CD4-positive, alpha-beta T cell treated with Interferon alpha-2 for 1 hour (primary cell): ENCODE measurements at places on chromosomes 7 and 10.

DNA sequence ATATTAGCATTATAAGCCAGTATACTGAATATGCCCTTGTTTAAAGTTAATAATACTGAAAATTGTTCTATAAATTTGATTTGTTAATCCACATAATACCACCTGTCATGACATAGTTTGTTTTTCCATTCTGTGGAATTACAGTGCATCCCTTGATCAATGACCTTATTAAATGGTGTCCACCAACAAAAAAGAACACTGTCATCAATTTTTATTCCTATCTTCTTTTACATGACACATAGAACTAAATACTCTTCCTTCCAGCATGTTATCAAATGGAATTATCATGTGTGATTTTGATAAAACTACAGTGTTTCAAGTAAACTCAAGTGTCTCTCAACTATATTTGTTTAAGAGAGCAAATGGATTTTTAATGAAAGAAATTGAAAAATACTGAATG is 221.8 kb upstream of the MBL2 start:
- no peak for DNase-seq

- DNase-seq, result peak; percentile 65
Measured at GRCh38 chr7:16644636-16645592, 640 bp downstream of the ANKMY2 start.

GRCh38 chr10:103899312-103899711 is 18.7 kb downstream of the STN1 start:
- DNase-seq, result no peak

DNA sequence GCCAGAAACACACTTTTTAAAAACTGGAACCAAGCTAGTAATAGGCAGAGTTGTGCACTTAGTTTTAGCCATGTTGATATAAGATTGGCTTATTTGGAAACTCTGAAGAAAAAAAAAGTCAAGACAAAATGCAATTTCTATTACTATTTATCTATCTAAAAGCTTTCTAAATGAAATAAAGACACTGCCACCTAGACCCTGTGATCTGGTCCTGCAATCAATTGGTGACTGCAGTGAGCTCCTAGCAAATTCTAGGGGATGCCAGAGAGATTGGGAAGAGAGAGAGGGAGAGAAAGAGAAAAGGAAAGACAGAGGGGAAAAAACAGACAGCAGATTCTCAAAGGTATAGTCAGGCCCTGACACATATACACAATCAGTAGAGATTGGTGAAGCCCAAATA is 25.3 kb downstream of the SORCS1 start:
- DNase-seq, result no peak

- DNase-seq, result peak; percentile 90
Measured at GRCh38 chr10:72260239-72260975, 13.3 kb upstream of the DDIT4 start.

DNA sequence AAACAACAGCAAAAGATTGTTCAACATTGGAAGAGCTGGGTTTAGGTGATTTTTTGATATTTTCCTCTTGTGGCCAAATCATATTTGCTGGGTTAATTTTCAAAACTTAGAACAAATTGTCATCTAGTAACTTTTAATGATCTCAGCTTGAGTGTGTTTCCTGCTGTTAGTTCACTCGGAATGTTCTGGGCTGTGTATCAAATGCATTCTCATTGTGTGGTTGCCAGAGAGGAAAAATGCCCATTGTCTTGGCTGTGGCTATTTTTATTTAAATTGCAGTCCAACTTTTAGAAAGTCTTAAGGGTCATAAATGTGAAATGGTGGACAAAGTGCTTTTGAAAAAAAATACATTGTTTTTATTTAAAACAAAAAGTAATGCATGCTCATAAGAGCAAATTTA is 542.0 kb downstream of the TNS3 start:
- DNase-seq, result no peak

- no peak for DNase-seq
Measured at GRCh38 chr7:71652510-71652909, 520.6 kb downstream of the GALNT17 start.

GRCh38 chr7:124459101-124460055 is 306.2 kb downstream of the GPR37 start:
- no peak for DNase-seq

DNA sequence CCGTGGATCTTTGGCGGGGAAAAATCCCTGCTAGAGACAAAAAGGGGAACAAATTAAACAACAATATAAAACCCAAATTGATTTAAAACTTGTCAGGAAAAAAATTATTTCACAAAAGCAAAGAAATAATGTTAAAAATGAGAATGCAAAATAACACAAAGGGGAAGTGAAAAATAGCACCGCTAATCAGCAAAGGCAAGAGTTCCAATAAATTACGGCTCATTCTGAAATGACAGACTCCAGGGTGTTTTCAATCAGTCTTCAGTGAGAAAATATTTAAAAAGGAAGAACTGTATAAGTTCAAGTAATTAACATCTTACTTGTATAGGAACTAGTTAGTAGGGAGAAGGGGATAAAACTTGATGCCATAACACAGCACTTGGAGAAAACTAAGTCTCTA is 336.8 kb downstream of the LRRTM3 start:
- no peak for DNase-seq

- no peak for DNase-seq
Measured at GRCh38 chr10:58439632-58440364, 54.6 kb downstream of the TFAM start.

GRCh38 chr10:87079106-87079836 is 15.4 kb downstream of the GLUD1 start:
- DNase-seq, result no peak

DNA sequence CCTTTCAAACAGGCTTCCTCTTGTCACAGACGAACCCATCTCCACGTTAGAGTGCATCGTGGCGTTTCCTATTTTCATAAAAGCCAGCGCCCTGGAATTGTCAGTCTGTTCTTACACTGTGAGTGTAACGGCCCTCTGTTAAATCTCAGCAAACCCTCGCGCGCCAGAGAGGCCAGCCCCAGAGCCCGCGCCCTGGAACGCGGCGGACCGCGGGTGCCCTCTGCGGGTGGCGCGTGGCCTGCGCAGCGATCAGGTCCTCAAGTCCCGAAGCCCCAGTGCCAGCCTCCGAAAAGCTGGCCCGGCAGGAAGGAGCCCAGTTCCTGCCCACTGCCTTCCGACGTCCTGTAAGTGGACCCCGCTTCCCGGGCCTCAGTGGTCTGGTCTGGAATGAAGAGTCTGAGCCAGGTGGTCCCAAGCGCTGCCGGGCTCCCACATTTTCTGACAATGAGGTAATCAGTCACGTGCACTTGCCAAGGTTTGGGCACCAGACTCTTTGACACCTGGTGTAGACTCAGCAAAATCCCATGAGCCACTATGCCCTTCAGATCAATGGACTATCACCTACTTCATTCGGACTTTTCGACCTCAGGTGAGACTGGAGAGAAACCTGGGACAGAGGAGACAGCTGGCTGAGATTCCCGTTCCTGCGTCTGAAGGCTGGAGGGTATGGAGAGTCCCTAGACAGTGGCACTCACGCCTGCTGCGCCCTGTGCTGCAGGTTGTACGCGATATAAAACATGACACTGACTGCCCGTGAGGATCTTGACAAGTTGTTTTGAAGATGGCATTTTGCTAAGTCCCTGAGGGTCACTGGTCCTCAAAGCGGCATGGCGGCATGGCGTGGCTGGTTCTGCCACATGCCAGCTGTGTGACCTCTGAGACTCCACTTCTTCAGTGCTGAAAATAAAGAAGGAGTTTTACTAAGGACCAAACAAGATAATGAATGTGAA is 109.4 kb upstream of the LANCL2 start:
- DNase-seq, result peak; percentile 43

DNA sequence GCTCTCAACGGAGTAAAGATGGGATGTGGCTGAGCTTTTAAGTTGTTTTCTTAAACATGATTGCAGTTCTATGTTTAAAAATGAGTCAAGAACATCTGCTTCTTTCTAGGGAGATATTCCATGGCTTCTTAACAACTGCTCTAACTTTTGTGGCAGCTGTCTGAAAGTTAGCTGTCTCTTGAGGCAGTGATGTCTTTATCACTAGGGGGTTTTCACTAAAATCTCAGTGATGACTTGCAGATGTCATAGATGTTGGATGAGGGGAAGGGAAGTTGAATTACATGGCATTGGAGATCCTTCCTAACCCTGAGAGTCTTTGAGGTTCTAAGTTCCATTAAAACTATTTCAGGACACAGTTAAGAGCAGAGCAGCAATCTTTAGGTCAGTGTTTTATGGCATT is 43.5 kb downstream of the PRKG1 start:
- DNase-seq, result no peak

GRCh38 chr10:16832351-16833080 is 15.3 kb upstream of the RSU1 start:
- DNase-seq, result no peak

DNA sequence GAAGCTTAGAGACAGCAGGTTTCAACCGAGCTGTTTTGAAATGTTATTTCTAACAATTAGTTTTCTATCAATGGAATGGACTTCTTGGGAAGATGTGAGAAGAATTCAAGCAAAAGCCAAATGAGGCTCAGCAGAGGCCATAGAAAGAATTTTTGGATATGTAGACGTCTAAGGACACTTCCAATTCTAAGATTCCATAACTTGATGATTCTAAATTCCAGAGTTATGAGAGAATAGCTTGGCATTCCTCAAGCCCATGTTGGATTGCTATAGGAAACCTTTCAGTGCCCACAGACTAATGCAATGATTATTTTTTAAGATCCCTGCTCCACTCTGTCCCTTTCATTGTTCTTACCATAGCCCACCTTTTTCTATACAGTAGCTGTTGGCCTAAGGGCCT is 77.2 kb upstream of the PALS2 start:
- DNase-seq, result no peak

DNA sequence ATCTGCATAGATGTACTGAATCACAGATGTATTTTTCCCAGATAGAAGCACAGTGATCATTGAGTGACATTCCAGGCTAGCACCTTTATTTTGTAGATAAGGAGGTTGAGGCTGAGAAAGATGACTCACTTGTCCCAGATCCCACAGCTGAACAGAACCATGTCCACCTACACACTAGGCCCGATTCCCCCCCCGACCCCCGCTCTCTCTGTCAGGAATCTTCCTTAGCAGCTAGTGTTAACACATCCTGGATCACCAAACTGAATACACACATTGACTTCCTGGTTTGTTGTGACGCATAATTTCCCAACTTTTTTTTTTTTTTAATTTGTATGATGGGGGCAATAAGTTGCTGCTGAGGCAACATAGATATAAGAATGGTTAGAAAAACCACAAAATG is 5.2 kb downstream of the SFMBT2 start:
- no peak for DNase-seq

DNA sequence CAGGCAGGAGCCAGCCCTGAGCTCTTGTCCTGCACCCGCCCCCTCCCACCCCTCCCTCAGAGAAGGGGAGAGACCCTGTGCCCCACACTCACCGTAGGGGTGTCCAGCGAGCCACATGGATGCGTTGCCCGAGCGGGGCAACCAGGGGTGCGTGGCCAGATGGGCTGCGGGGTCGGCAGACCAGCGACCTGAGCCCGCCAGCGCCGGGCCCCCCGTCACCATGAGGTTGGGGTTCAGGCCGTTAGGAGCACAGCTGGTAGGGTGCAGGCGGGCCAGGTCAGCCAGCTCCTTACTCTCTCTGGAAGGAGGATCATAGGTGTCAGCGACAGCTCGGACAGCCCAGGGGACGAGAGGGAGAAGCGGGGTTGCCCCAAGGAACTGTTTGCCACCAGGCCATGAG is 46.4 kb downstream of the TNRC18 start:
- no peak for DNase-seq

DNA sequence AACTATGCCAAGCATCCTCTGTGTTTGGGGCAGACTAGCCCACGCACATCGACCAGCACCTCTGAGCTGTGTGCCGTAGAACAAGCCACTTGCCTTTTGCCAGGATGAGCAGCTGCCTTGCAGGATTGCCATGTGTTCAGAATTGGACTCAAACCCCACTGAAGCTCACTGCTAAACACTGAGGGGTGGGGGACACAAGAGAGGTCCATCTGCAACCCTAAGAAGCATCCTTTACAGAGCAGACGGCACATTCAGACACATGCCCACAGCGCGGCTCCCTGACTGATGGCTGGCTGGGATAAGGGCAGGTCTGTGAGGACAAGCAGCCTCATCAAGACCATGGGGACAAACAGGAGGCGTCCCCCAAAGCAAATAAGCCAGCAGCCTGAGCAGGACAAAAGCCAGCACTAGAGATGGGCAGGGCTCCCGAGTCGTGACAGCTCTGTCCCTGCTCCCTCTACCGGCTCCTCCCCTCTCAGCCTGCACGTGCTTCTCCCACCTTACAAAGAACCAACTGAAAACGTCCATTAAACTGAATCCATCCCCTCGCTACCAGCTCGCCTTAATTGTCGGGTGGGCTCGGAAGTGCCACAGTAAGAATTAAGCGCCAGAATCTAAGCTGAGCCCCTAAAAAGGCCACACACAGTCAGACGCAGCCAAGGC is 114.2 kb downstream of the PRKAG2 start:
- DNase-seq, result no peak

DNA sequence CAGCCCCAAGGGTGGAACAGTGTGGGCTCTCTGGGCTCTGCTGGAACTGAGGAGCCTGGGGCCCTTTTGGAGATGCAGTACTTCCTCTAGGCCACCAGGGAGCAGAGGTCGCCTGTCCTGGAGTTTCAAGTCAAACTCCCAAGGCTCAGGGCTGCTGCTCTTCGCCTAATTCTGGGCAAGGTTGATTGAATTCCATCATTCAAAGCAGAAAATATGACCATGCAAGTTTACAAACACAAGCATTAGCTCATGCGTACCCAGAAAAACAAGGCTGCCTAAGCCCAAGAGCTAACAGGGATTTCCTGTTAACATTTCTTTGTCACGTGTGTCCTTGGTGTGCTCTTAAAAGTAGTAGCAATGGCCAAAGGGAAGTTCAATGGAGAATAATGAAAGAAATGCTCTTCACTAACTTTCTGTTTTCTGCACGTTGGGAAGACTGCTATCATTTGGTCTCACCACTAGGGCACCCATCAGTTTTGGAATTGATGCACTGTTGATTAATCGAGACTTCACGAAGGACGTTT is 20.1 kb downstream of the LDB3 start:
- peak; percentile 46 for DNase-seq

- DNase-seq, result no peak
Measured at GRCh38 chr10:118516716-118517115, 78.7 kb downstream of the PRLHR start.

GRCh38 chr7:50336894-50337703 is 32.6 kb downstream of the IKZF1 start:
- peak; percentile 63 for DNase-seq

GRCh38 chr7:51340029-51340838 is 23.6 kb upstream of the COBL start:
- DNase-seq, result no peak

DNA sequence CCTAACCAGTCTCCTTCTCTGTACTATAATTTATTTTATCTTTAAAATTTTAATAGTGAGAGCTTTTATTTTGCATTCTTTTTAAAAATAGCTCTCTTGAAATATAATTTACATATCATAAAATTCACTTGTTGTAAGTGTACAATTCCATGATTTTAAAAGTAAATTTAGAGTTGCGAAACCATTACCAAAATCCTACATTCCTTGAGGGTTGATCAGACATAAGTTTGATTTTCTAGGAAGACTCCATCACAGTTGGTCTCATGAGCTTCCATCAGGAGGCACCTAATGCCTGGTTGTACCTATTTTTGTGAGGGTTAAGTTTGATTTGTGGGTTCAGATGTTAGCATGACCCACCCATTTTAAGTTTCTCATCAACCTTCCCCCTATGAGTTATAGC is 108.1 kb downstream of the BMPER start:
- DNase-seq, result no peak

GRCh38 chr10:91032611-91033206 is 111.8 kb upstream of the ANKRD1 start:
- no peak for DNase-seq
